ENCODE measurements at places on chromosomes 1 and 21.
A peak's percentile ranks its signal among the peaks of the same experiment; 100 is the strongest.

GRCh38 chr1:248054671-248055070 lies 8.0 kb downstream of the OR2L3 start:
- no peak for DNase-seq

DNA sequence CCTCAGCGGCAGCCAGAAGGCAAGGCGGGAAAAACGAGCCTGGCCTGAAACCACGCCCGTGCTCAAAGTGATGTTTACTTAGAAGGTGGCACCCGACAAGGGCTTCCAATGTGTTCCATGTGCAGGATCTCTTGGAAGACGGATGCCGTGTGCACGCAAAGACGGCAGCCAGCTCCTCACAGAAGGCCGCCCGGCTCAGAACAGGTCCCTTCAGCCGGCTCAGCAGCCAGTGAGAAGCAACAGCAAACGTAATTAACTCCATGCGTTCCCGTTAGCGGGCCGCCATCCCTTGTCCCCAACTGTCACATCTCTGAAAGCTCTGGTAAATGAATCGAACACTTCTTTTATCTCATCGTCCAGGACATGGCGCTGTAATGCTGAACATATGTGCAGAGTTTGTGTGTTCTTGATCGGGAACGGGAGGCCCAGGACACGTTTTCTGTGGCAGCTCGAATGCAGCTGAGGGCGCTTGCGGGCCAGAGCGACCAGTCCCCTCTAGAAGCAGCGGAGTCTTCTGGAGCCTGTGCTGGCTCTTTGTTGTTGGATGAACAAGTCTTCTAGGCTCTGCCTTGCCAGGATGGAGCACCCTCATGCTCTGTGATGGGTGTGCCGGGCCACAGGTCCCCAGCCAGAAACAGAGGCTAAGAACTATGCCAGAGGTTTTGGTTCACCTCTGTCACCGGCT lies 94.6 kb upstream of the ARHGEF16 start:
- DNase-seq = no peak

DNA sequence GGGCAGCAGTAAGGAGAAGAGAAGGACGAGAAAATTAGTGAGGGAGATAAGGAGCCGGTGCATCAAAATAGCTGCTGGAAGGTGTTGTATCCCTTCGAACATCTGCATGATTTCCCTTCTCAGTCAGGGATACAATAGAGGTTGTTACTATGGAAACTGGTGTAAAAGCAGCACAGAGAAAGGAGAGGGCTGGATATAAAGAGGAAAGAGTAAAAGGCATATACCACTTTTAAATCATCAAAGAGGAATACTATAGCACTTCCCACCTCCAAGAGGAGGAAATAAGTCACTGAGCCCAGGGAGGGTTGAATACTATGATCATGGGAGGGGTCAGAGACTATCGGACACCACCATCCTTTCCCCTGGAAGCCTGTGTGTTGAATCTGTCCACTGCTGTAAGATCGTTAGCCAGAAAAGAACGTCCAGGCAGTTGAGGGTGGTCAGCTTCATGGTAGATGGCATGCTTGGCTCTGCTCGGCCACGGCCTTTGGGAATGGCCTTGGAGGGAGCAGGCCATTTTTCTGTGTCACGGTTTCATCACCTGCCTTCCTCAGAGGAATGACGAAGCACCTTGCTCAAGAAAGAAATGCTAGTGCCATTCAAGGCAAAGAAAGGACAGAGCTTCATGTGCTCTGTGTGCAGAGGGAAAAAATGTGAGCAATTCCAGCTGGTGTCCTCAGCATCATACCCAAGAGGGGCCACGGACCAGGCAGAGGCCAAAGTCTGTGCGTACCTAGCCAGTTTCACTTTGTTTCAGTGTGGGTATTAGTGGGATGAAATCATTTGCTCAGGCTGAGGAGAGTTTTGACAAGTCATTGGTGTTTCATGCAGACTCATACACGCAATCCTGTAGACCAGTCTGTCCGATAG lies 64.2 kb downstream of the IRF2BP2 start:
- DNase-seq = no peak

DNA sequence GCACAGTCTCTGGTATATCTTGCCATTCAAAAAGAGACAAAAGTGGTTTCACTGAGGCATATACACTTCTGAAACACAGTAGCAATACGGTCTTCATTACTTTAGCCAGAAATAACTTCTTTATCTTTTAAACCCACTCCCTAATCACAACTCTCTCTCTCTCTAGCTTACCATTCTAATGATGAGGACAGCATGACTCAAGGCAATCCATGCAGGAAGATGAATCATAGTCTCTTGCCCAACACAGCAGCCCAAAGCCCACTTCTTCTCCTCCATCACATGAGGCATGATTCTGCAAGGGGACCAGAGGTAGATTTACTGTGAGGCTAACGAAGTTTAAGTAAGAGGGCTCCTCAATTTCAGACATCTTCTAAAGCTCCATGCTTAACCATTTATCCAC lies 285.0 kb upstream of the NR5A2 start:
- peak; percentile 97 for DNase-seq

- peak; percentile 36 for DNase-seq
Observed at GRCh38 chr1:44040846-44041245, 9.6 kb upstream of the SLC6A9 start.

DNA sequence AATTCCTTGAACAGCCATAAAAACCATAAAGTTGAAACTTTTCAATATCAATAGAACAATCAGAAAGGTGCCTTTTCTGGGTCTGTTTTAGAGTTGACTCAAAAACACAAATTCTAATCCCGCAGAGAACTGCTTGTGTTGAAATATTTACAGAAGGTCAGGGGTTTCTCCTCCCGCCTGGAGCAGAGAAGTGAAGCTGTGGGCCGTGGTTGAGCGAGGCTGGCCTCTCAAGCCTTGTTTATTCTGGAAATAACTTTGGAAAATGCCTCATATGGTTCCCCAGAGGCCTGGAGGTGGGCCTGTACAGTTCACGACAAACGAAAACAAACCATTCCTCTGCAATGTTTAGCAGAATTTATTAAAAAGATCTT lies 90.8 kb upstream of the ERRFI1 start:
- DNase-seq = peak; percentile 90
